ENCODE measurements at places on chromosomes 4 and X.

DNA sequence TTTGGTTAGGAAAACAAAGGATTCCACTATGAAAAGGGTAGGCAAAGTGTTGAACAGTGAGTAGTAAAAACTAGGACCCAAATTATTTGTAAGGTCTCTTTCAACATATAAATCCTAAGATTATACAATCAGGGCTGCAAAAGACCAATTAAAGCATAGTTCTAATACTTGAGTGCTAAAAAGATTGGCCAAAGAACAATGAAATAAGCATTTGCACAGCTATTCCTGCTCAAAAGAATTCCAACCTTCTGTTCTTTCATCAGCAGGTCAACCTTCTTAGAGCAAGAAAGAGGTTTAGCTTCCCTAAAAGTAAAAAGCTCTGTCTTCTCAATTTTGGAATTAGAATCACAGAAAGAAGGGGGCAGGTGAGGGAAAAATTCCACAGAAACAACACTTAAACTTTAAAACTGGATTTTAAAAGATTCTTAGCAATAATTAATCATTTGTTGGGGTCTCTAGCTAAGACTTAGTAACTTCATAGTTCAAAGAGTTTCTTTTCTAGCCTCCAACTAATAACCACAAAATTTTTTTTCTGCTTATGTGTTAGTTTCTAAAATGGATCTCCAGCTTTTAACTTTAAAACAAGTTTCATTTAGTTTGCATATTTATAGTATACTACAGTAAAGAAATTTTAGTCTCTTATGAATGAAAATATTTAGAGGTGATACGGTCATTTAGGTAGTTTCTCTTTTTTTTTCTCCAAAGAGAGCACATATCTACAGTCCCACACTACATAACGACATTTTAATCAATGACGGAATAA lies 16.3 kb downstream of the TSPAN5 start:
- no peak for DNase-seq

- DNase-seq = no peak
Measured at GRCh38 chr4:156528216-156528615, 443.4 kb downstream of the PDGFC start.

DNA sequence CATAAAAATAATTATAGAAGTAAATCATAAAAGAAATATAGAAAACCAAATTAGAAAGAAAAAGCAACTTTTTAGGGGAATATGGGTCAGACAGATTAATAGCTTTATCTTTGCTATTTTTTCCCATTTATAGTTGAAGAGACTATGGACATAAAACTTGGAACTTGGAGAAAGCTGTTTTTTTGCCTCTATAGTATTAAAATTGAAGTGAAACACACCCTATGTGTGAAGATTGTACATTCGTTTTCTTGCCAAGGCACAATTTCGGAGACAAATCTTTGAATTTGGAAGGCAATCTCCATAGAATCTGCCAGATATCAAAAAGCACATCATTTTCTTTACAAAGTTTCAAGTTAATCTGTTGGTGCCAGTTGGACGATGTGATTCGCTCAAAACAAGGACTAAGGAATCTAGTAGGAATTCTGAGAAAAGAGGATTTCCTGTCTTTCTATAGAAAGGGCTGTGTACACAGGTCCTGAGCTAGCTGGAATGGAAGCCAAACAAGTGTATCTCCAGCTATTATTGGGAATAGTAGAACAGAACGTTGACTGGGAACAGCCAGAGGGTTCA lies 156.3 kb downstream of the SLC7A11 start:
- no peak for DNase-seq

DNA sequence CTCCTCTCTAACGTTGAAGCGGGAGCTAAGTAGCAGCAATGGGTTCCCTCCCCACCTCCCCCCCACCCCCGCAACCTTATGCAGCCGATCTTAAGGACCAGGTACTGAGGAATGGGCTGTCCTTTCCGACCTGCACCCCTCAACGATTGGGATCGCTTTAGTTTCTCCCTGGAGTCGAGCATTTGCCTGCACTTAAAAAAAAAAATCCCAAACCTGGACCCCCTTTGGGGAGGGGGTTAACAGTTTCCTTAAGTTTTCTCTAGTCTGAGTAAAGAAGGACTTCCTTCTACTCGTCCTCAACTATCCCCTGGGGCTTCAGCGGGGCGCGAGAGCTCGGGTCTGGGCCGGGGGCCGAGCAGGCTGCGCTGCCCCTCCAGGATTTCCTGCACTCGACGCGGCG lies 25.7 kb upstream of the BCORL1 start:
- DNase-seq = no peak

DNA sequence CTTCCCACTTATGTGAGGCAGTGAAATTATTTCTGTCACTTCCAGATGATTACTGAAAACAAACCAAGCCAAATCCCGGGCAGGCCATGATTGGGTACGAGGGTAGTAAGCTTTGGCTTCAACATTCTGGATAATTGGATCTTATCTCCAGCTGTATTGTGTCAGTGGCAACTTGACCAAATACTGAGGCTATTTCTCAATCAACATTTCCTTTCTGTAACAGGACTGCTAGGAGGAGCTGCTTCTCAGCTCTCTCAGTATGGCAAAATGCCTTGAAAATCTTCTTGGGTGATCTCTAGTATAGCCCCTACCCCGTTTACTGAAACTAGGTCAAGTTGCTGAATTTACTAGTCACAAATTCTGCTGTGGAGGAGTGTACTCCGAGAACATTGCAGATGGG lies 169.3 kb upstream of the FRMPD4 start:
- no peak for DNase-seq

GRCh38 chr4:18840481-18840880 lies 818.9 kb upstream of the LCORL start:
- no peak for DNase-seq

- DNase-seq = no peak
Measured at GRCh38 chr4:176002007-176002613, 63.5 kb upstream of the WDR17 start.

DNA sequence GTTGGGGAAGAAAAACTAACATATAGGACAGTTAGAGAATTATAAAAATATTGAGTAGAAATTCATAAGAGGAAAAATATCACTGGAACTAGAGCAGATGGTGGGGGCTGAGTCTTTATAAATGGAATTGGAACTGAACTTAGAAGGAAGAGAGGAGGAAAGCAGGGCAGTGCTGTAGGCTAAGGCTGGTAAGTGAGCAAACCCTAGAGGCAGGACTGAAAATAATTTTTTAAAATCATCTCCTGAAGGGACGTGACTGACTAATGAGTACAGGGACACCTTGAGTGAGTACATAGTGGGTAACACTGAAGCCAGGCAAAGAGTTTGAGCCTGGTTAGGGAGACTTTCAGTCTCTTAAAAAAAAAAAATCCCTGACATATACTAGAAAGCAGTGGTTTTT lies 63.3 kb downstream of the GALNT7 start:
- DNase-seq = no peak

GRCh38 chrX:71320126-71320525 lies 18.6 kb downstream of the ITGB1BP2 start:
- DNase-seq = no peak

GRCh38 chr4:168390041-168390440 lies 71.5 kb upstream of the DDX60 start:
- no peak for DNase-seq

- DNase-seq = no peak
Measured at GRCh38 chr4:73575660-73576059, 44.6 kb downstream of the RASSF6 start.

DNA sequence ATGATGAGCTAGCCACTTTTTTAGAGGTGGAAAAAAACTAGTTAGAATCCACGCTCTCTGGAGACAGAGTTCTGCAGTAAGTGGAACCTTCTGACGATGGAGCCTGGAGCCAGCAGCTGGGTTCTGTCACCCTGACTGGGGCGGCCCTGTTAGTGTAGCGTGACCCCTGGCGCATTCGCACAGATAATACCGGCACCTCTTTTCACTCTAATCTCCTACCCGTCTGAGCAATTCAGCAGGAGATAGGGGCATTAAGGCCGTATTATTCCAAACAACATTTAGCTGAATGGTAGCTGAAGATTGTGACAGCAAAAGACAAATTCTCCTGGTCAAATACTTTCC lies 292.6 kb downstream of the FBXO8 start:
- DNase-seq = no peak

- DNase-seq = peak; percentile 86
Measured at GRCh38 chrX:150898343-150899190, at the start of gene CD99L2. Gene CD99L2 (minus strand): TSS chrX:150898668. CDS start chrX:150898588, 80 bp downstream.

- DNase-seq = no peak
Measured at GRCh38 chr4:165289423-165289785, 38.1 kb upstream of the MSMO1 start.

DNA sequence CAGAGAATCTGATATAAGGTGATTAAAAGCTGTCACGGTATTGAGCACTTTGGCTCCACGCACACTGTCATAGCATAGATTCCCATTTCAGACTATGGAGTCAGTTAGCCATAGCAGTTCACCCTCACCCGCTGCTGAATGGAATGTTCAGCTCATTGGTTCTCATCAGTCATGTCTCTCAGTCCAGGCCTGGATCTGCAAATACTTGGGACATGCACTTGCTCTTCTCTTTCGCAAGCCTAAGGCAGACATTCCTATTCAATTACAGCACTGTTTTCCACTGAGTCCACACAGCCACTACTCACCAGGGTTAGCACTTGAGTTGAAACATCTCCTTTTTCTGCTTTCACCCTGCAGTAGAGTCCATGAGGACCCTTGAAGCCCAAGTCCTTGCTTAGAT lies 30.6 kb upstream of the SCML1 start:
- DNase-seq = no peak

GRCh38 chr4:113449410-113449974 lies 312.0 kb downstream of the CAMK2D start:
- DNase-seq = no peak

- no peak for DNase-seq
Measured at GRCh38 chr4:76197971-76198410, 15.6 kb downstream of the SCARB2 start.

DNA sequence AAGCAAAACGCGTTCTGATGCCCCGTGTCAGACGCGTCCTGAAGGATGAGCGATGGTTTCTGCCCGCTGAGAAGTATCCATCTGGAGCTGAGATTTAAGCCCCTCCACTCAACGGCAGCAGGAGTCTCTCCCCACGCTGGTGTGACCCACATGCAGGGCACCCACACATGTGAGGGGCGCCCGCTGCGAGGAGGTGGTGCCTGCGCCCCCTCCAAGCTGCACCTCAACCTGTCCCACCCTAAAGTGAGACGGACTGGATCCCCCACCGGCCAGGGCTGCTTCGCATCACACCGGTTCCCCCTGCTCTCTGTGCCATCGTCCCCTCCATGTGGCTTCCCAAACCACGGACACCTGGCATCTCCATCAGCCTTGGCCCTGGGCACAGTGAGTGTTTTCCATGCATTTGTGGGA lies 4.5 kb upstream of the PDE6B start:
- no peak for DNase-seq

DNA sequence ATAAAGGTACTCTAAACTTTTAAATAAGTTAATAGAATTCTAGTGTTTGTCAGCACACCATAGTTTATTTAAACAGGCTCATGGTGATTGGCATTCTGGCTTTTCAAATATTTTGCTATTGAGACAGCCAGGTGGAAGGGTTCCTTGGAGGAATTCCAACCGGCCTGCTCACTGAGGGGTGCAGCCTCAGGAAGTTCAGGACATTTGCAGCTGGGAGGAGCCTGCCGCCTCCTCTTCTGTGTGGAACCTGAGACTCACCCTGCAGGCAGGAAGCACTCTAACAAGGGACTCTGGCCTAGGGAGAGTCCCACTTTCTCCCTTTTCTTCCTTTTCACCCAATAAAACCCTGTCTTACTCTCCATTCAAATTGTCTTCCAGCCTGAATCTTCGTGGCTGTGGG lies 1328.0 kb downstream of the FSTL5 start:
- DNase-seq = no peak

- no peak for DNase-seq
Measured at GRCh38 chr4:125353131-125353530, 38.4 kb downstream of the FAT4 start.

DNA sequence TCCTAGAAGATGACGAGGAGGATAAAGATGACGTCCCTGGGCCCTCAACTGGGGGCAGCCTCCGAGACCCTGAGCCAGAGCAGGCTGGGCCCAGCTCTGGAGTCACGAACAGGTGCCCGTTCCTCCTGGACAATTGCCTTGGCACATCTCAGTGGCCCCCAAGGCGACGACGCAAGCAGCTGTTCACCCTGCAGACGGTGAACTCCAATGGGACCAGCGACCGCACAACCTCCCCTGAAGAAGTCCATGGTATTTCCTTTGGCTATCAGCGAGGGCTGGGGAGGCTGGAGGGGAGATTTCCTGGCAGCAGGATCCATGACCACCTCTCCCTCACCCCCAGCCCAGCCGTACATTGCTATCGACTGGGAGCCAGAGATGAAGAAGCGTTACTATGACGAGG lies 11.9 kb downstream of the USP11 start:
- no peak for DNase-seq

- DNase-seq = no peak
Measured at GRCh38 chr4:83224502-83225197, 59.9 kb downstream of the COQ2 start.

- no peak for DNase-seq
Measured at GRCh38 chr4:175277816-175278215, 359.7 kb downstream of the ADAM29 start.

DNA sequence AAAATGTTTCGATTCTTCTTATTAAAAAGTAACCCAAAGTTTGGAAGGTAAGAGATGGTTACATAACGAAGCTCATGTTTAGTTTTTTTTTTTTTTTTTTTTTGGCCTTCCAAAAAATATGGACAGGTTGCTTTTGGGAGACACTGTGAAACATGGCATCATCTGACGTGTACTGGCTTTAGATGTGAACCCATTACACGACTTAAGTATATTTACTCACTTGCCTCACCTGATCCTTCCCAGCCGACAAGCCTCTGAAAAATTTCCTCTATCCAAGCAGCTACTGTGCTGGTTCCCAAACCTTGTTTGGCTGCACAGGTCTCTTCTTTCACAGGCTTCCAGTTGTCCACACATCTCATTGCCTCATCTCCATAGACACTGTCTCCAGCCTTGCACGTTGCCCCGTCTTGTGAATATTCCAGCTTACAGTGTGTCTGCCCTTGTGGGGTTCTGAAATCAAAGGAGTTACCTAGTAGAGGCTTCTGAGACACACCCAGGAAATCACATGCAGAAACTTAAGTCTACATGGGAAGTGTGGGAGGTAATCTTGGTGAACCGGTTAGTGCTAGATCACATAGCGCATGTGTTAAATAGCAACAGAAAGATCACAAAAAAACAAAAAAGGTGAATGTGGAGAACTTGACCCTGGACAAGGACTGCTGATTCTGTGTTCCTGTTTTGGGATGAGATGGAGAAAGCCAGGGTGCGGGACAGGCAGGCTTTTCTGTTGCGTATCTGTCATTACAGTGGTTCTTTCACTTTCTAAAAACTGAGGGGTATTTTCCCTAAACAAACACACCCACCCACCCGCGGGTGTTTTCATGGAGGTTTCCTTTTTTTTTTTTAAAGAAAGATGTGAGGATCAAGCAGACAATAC lies 328.6 kb downstream of the ARHGAP10 start:
- DNase-seq = no peak

GRCh38 chr4:139403462-139403861 lies 50.5 kb upstream of the RAB33B start:
- DNase-seq = no peak

GRCh38 chr4:46586566-46586965 lies 196.6 kb upstream of the GABRA2 start:
- DNase-seq = no peak

GRCh38 chr4:112147697-112148096 lies 2.4 kb downstream of the FAM241A start:
- DNase-seq = no peak

GRCh38 chr4:154983714-154984113 lies 202.6 kb downstream of the RBM46 start:
- no peak for DNase-seq
